ENCODE measurements at places on chromosomes 6 and 20. TPM values are rescaled to one million over a fixed set of nuclear protein-coding genes. Genes with fewer than 3 reads are reported as not detected.

VGLL2 gene
- total RNA-seq, result not detected

SDCBP2 gene
- 7.9 TPM for total RNA-seq

TTBK1 gene
- 0.48 TPM for total RNA-seq

SLC32A1 gene
- total RNA-seq, result 6.3 TPM

TP53TG5 gene
- 32.0 TPM for total RNA-seq

TAGAP gene
- 3.6 TPM for total RNA-seq

HEY2 gene
- total RNA-seq, result 37.6 TPM

PKIB gene
- total RNA-seq, result 8.7 TPM

TFAP2A gene
- total RNA-seq, result 20.7 TPM

KCNK17 gene
- total RNA-seq, result 0.96 TPM

AIF1 gene
- 63.6 TPM for total RNA-seq

OR11A1 gene
- total RNA-seq, result 4.8 TPM

TMEM170B gene
- 11.6 TPM for total RNA-seq

OR5V1 gene
- 9.1 TPM for total RNA-seq

GPLD1 gene
- not detected for total RNA-seq

JARID2 gene
- 8.4 TPM for total RNA-seq

TUBB2B gene
- 73.4 TPM for total RNA-seq

GJA10 gene
- 1.7 TPM for total RNA-seq

RAD21L1 gene
- 19.5 TPM for total RNA-seq

BPIFB1 gene
- total RNA-seq, result 1.4 TPM

ARFGEF3 gene
- 4.6 TPM for total RNA-seq

HRH3 gene
- not detected for total RNA-seq

ABHD16B gene
- not detected for total RNA-seq

ADGRG6 gene
- 104 TPM for total RNA-seq

HLA-DRB1 gene
- total RNA-seq, result 25.5 TPM

WFDC12 gene
- total RNA-seq, result not detected

BEND6 gene
- 21.7 TPM for total RNA-seq
